ENCODE measurements at places on chromosomes 7 and 10.

- DNase-seq = no peak
Observed at GRCh38 chr10:124739119-124739921, 4.9 kb downstream of the FAM53B start.

- DNase-seq = no peak
Observed at GRCh38 chr10:18222866-18223265, 82.6 kb downstream of the CACNB2 start.

DNA sequence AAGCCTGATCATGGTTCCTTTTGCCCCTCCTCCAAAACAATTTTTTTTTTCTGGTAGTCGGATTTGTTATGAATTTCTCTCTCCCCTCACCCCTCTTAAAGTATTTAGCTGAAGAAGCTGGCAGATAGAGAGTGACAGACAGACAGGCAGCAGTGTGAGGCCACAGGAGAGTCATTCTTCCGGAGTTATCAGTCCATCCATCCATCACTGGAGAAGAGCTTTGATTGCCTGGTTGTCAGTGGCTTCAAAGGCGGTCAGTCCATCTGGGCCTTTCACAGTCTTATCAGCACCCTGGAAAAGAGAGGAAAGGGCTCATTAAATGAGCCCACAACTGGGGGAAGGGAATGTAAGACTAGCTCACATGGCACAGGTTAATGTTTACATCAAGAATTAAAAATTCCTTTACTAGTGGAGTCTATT lies 47.4 kb downstream of the MTPN start:
- DNase-seq = no peak

DNA sequence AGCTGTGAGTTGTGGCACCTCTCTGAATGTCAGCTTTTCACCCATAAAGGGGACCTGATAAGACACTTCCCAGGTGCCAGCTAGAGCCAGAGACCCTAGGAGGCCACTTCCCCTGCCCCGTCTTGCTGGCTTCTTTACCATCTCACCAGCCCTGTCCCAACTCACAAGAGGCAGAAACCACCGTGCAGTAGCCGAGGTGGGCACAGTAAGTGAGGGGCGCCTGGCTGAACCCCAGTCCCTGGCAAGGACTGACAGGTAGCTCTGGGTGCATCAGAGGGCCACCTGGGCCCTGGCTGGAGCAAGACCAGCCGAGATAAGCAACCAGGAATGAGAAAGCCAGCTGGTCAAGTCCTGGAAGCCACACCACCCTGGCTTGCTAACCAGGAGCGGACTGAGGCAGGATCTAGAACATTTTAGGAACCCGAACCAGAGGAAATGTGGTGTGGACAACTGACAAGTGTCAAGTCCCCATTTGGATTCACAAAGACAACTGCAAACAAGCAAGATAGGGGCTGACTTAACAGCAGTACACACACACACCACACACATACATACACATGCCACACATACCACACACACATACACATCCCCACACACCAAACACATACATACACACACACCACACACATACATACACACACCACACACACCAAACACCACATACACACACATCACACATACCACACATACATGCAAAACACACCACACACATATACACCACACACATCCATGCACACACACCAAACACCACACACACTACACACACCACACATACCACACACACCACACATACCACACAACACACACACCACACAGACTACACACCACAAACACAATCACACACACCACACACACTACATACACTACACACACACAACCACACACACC lies 20.8 kb downstream of the OGDHL start:
- DNase-seq = no peak

DNA sequence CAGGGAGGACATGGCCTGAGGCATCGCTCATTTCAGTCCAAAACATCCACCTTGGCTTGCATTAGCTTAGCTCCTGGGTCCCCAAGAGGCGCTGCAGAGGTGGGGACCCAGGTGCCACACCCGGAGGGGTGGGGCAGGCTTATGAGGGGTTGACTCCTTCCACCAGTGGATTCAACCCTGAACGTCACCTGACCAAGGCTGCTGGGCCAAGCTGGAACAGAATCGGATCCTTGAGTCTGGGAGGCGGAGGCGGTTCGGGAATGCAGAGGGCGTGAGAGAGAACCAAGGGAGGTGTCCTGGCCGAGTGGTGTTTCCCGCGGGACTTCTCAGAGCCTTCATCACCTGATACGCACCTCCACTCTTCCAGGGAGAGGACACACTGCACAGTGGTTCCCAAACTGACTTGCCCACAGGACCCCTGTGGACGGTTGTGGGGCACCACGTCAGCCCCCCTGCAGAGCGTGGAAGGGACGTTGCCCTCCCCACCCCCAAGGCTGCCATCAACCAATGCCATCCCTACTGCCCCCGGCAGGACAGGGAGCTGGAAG lies 4.5 kb upstream of the MICALL2 start:
- DNase-seq = no peak

GRCh38 chr10:119368991-119369869 lies 161.9 kb downstream of the GRK5 start:
- DNase-seq = no peak

GRCh38 chr7:117901089-117901797 lies 28.0 kb upstream of the CTTNBP2 start:
- no peak for DNase-seq

- DNase-seq = no peak
Observed at GRCh38 chr7:5470816-5471215, 47.2 kb upstream of the TNRC18 start.

DNA sequence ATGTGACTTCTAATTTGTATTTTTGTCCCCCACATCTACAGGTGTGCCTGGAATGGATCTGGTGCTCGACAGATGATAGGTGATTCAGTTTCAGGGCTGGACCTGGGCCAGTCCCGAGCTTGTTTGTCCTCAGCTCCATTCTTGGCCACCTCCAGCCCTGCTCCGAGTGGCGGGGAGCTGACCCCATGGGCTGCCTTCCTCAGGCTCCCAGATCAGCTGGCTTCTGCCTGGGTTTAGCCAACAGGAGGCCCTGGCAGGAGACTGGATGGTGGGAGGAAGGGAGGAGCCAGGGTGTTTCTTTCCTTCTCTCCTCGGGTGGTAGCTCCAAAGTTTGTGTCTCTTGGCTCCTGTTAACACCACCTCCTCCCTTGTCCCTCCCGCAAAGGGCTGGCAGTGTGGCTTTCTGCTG lies 75.2 kb downstream of the CDH23 start:
- no peak for DNase-seq

GRCh38 chr10:116744885-116745284 lies 2.5 kb upstream of the HSPA12A start:
- no peak for DNase-seq

DNA sequence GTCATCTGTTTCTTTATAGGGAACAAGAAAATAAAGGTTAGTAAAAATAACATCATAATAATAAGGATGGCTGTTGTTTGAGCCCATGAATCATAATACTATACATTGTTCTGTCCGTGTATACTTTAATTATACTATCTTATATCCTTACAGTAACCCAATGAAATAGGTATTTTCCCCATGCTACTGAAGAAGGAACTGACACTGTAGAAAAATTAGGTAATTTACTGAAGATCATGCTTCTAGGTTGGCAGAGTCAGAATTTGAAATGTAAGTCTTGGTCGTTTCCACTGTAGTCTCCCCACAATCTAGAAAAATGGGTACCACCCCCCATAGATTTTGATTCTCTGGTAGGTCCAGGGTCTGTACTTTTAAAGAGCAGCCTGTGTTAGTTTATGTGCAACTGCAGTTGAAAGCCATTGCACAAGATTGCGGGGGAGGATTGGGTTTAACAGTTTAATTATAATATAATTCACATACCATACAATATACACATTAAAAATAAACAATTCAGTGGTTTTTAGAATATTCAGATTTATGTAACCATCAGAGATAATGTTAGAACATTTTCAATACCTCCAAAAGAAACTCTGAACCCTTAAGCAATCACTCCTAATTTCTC lies 47.7 kb downstream of the SHOC2 start:
- no peak for DNase-seq

GRCh38 chr10:91864099-91864498 lies 45.2 kb downstream of the FGFBP3 start:
- no peak for DNase-seq

DNA sequence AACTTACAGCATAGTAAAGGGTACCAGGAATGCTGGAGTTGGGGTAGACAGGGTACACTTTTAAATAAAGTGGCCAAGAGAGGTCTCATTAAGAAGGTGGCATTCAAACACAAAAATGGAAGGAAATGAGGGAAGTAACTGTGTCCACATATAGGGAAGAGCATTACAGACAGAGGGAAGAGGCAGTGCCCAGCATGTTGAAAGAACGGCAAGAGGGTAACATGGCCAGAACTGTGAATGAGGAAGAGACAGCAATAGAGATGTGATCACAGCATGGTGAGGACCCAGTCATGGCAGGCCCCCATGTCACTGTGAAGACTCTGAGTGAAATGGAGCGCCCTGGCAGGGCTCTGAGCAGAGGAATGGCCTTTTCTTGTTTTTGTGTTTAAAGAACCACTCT lies 35.1 kb upstream of the ZNRF2 start:
- no peak for DNase-seq

DNA sequence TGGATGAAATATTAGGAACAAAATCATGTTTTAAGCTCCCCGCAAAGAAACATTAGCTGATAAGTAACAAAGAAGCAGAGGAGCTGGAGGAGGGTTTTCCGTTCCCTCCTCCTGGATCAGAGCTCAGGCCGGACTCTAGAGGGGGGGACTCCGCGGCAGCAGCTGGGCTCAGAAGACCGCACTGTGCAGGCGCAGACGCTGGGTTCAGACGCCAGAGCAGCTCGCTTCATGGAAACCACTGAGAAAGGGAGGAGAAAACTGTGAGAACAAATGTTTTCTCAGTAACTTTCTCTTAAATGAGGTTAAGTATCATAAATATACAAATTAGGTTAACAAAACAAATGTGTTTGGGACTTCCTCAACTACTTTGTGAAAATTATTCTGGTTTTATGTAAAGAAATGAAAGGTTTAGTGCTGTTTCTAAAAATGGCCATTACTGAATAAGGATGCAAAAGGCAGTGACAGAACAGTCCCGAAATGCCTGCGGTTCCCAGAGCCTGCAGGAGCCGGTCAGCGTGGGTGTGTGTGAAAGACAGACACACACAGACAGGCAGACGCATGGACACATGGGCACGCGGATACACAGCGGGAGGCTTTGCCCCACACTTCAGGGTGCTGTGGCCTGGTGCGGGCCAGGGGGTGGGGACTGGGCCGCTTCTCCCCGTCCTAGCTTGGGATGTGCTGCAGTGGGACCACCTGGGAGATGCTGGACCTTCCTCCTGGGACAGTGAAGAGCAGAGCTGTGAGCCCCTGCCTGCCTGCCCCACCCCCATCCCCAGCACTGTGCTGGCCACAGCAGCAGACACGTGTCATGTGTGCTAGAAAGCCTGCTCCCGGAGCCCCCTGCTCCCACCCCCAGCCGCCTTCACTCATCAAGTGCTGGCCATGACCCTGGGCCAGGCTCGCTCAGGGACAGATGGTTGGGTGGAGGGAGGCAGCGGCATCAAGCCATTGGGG lies 20.3 kb upstream of the ADGRA1 start:
- no peak for DNase-seq

- no peak for DNase-seq
Observed at GRCh38 chr10:88974012-88974411, 16.6 kb upstream of the FAS start.

GRCh38 chr7:107045195-107045960 lies 873 bp downstream of the PRKAR2B start:
- no peak for DNase-seq

DNA sequence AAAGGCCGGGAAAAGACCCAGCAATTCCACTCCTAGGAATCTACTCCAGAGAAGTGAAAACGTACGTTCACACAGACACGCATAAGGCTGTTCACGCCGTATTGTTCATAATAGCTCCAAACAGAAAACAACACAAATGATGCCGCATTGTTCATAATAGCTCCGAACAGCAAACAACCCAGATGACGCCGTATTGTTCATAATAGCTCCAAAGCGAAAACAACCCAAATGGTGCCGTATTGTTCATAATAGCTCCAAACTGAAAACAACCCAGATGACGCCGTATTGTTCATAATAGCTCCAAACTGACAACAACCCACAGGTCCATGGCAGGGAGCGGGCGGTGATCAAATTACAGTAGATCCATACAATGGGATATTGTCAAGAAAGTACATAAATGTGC lies 85.2 kb upstream of the DNAAF5 start:
- no peak for DNase-seq

- DNase-seq = no peak
Observed at GRCh38 chr10:49834976-49835375, 72.9 kb upstream of the OGDHL start.

GRCh38 chr10:101064415-101065030 lies 2.7 kb downstream of the KAZALD1 start:
- DNase-seq = no peak

GRCh38 chr10:95312257-95312656 lies 21.5 kb upstream of the PDLIM1 start:
- no peak for DNase-seq

- DNase-seq = no peak
Observed at GRCh38 chr10:34046506-34047034, 712.1 kb upstream of the NRP1 start.

DNA sequence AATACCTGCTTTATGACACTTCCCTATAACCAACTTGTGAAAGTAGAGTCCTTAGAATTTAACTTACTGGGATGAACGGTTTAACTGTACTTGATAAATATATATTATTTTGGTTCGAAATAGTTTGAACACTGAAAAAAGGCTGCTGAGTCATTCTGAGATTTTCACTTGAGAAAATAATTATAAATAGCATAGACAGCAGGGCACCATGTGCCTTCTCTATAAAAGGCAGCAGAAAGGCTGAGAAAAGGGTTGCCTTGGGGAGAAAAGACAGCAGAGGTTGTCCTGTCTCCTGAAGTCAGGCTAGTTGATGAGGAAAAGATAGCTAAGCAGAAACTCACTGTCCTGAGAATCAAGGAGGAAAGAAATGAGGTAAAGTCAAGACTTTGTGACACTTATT lies 92.4 kb downstream of the CTTNBP2 start:
- DNase-seq = no peak

DNA sequence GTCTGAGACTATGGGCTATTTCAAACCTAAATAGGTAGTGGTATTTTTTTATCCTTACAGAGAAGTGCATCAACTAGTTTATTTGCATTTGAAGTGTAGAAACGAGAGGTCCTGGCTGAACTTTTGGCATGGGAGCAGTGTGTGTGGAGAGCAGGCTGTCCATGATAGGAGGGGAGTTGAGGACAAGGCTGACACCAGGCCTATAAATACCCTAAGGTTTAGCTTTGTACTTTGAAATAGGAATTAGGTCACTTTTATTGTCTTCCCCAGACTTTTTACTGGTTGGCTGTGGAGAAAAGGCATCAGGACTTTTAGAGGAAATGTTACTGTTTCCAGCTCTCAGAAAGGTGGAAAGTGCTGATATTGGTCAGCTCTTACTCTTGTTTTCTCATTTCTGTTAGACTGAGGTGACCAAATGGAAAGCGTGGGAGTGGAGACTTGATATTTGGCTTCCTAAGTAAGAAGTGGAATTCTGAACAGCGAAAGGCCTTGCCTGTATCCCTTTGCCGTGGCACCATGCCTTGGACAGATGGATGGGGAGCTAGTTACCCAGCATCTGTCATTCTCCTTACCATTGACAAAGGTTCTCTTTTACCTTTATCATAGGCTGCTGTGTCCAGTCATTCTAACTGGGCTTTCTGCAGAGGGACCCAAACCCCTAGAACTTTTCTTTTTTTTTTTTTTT lies 46.0 kb downstream of the GBF1 start:
- DNase-seq = no peak

GRCh38 chr7:41445946-41446345 lies 256.9 kb downstream of the INHBA start:
- no peak for DNase-seq

- DNase-seq = no peak
Observed at GRCh38 chr7:78020136-78020873, 221.7 kb downstream of the PHTF2 start.

- no peak for DNase-seq
Observed at GRCh38 chr10:79285315-79286197, 61.7 kb upstream of the PPIF start.

GRCh38 chr7:1019789-1020610 lies 24.3 kb upstream of the GPR146 start:
- no peak for DNase-seq
